ENCODE measurements at places on chromosomes 7 and 10.

GRCh38 chr7:51446356-51446755 is 129.7 kb upstream of the COBL start:
- no peak for DNase-seq

DNA sequence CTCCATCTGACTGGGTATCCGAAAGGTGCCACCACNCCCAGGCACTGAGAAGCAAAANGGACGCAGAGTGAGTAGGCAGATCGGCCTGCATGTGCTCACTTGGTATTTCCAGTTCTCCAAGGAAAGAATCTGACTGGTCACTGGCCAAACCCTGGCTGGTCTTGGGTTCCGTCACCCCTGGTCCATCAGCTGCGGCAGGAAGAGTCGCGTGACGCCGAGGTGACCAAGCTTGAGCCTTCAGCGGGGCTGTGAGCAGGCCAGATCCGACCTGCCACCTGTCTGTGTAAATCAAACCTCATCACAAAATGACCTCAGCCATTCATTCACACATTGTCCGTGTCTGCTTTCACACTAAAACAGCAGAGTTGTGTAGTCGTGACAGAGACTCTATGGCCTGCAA is 28.8 kb upstream of the CHST15 start:
- DNase-seq = no peak

- no peak for DNase-seq
Measured at GRCh38 chr10:110471566-110472139, 26.1 kb upstream of the DUSP5 start.

GRCh38 chr7:107105591-107106245 is 61.2 kb downstream of the PRKAR2B start:
- no peak for DNase-seq

- no peak for DNase-seq
Measured at GRCh38 chr10:31004611-31005193, 27.0 kb downstream of the ZNF438 start.

All from NCI-H2081 treated with DMSO at 0.1 percent for 48 hours (cell line).